Naive thymus-derived CD8-positive, alpha-beta T cell (primary cell): ENCODE measurements at places on chromosomes 4 and X.

DNA sequence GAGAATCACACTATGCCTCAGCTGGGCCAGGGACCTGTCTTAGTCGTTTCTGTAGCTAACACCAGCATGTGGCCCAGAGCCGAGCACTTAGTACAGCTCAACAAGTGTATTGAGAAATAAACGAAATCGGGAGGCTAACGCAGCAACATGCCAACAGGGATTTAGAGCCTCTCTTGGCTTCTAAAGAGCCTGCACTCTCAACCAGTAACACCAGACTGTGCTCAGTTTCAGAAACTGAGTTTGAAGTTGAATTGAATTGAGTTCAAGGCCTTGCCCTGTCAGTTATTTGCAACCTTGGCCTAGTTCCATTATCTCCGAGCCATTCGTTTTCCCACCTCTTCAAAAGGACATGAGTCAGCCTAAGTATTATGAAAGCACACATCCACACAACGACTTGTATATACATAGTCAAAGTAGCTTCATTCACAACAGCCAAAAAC, 71.3 kb upstream of the LDB2 start:
- no peak for DNase-seq

GRCh38 chr4:139153411-139154133, 23.4 kb downstream of the ELF2 start:
- no peak for DNase-seq

GRCh38 chr4:114237997-114238396, 258.6 kb upstream of the ARSJ start:
- no peak for DNase-seq

- no peak for DNase-seq
These were observed 83.1 kb downstream of the MID1 start for GRCh38 chrX:10537308-10537707.

DNA sequence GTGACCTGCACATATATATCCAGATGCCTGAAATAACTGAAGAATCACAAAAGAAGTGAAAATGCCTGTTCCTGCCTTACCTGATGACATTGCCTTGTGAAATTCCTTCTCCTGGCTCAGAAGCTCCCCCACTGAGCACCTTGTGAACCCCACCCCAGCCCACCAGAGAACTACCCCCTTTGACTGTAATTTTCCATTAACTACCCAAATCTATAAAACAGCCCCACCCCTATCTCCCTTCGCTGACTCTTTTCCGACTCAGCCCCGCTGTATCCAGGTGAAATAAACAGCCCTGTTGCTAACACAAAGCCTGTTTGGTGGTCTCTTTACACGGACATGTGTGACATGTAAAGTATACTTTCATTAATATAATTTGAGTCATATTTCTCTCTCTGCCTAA, 320.3 kb upstream of the TECRL start:
- no peak for DNase-seq

DNA sequence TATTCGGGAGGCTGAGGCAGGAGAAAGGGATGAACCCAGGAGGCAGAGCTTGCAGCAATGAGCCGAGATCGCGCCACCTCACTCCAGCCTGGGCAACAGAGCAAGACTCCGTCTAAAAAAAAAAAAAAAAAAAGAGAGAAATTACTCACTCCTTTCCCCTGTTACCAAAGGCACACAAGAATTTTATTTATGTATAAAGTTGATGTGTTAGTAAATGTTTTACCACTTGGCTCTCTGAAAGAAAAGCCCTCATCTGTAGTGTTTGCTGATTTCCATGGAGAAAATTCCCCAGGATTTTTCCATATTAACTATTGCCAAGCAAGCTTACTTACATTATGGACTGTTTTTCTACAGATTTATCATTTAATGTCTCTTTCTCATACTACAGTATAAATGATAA, 142.1 kb upstream of the PABPC4L start:
- DNase-seq: no peak

DNA sequence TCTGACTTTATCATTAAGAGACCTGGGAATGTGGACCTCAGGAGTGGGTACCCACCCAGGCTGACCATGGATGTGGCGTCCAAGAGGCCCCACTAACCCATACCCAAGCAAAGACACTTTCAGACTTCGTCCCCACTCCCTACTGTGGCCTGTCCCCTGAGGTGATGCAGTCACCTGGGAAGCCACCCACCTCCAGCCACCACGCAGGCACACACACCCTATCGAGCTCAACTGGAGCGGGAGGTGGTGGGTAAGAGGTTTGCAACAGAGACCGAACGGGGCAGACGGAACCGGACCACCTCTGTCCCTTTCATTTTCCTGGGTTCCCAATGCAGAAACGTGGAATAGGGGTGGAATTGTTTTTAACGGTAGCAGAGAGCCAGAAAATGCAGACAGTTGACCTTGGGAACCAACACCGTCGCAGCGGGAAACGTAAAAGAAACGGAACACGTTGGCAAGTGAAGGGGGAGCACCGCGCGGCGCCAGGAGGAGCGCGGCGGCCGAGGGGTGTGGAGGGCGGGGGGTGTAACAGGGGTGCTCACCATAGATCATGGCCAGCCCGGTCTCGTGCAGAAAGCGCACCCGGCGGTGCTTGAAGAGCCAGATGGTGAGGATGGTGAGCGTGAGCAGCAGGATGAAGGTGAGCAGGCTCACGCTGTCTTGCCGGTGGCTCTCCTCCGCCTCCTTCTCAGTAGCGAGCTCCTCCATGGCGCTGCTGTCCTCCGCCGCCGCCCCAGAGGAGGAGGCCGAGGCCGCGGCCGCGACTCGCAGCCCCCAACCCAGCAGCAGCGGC, 559 bp downstream of the SLC9A7 start:
- DNase-seq: peak; percentile 6

- DNase-seq: no peak
These were observed 159.9 kb upstream of the MAMLD1 start for GRCh38 chrX:150203248-150203645.

DNA sequence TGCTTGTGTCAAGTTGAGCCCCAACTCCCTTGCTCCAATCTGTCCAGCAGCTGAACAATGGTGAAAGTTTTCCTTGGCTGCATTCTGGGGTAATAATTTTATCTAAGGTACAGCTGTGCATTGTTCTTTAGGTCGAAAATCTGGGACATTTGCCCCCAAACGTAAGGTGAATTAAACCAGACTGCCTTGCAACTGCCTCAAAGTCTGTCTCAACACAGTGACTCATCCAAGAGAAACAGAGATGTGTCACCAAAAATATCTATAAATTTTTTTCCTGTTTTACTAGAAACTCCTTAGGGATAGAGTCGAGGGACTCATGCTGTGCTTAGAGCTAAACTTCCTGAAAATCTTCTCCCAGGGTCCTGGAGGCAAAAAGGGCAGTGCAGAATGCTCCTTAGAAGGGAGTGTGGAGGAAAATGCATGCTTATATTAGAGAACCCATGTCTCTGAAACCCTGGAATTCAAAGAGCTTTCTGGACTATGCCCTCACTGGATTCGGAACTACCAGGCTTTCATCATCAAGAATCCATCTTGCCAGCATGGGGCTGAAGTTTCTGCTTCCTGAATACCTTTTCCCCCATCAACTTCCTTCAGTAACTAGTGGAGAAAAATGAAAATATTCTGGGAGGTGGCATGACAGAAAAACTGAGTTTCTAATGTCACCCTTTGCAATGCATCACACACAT, 115.7 kb downstream of the PALLD start:
- no peak for DNase-seq

GRCh38 chrX:129961180-129962083, 21.0 kb upstream of the BCORL1 start:
- peak; percentile 43 for DNase-seq

DNA sequence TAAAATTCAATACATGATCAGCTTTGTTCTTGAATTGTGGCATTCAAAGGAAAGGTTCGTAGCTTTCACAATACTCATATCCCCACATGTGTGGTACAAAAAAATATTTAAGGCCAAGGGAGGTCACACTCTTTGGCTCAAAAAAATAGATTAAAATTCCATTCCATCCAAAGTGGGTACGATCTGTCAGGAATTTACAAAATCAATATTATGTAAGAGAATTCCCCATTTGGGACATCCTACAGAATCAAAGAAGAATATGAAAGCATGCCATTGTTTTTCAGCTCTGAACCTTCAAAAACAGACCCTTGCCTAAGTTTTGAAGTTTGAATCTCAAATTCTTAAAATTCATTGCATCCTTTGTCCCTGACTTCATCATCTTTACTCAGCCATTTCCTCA, 85.8 kb downstream of the MID1 start:
- no peak for DNase-seq

DNA sequence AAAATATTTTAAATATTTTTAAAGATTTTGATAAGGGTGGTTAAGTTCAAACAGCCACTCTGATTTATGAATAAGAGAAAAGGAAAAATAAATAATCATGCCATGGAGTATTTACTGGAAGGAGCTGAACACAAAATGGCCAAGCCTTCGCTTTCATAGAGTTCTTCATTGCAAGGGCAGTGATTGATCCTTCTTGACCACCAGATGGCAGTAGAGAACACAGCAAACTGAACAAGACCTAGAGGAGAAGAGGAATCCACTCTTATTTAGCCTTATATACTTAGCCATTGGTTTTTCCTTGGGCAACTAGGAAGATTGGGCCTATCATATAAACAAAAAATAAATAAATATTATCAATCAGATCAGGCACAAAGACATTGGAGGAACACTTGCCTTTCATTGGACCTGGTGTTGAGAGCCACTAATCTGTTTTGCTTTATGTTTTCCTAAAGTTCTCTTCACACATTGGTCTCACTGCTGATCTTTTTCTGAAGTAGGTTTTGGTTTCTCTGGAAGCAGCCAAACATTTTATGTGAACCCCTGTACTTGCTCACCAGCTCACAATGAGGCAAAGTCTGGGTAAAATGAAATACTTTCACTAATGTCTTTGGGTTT, 58.1 kb upstream of the PARM1 start:
- peak; percentile 39 for DNase-seq

- no peak for DNase-seq
These were observed 13.7 kb downstream of the XG start for GRCh38 chrX:2765549-2765830.

DNA sequence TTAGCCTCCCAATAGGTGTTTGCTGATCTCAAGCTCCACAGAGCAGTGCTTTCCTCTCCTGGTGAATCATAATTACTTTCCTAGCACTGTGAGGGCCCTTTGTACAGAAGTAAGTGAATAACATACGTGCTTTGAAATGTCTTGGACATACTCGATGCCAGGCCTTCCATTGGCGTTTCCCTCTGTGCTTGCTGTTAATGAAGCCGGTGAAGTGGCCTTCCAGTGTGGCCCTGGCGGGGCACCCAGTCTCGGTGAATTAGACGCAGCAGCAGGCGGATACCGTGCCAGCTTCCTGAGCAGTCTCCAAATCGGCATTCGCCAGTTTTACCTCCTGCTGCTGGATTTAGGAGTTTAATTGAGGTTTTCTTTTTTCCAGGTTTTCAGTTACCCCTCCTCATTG, 132.3 kb downstream of the HMX1 start:
- no peak for DNase-seq

GRCh38 chrX:118551426-118551825, 55.8 kb downstream of the DOCK11 start:
- no peak for DNase-seq

GRCh38 chr4:145881989-145882388, 56.6 kb downstream of the ZNF827 start:
- DNase-seq: no peak

DNA sequence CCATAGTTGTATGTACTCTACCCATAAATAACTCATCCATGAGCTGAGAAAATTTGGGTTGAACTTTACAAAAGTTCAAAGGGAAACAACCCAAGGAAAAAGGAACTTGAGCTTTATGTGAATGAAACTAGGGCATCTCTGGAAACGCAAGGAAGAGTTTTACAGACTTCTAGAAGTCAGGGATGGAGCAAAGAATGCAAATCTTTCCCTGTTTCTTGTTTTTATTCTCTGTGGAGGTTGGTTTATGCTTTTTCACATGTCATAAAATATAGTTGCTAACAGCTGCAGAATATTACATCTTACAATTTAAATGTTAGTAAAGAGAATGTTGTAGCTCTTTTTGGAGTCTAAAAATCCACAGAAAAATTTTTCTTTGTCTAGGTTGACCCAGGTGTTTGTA, 754.1 kb downstream of the PCDH7 start:
- DNase-seq: no peak

GRCh38 chr4:31929676-31930345, 1209.6 kb downstream of the PCDH7 start:
- DNase-seq: no peak

- DNase-seq: peak; percentile 4
These were observed 78.4 kb upstream of the MAP3K15 start for GRCh38 chrX:19593690-19594089.

DNA sequence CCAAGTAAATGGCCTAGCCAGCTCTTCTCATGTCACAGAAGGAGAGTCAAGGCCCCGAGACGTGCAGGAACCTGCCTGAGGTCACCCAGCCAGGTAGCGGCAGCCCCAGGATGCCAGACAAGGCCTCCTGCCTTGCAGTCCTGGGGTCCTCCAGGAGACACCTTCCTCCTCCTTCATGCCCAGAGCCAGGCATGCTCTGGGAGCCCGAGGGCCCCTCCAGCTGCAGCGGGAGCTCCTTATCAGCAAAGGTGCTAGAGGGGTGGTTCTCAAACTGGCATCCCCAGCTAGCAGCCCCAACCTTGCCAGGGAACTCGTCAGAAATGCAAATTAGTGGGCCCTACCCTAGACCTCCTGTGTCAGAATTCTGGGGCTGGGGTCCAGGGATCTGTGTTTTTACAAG, 56.2 kb upstream of the AFAP1 start:
- DNase-seq: no peak

DNA sequence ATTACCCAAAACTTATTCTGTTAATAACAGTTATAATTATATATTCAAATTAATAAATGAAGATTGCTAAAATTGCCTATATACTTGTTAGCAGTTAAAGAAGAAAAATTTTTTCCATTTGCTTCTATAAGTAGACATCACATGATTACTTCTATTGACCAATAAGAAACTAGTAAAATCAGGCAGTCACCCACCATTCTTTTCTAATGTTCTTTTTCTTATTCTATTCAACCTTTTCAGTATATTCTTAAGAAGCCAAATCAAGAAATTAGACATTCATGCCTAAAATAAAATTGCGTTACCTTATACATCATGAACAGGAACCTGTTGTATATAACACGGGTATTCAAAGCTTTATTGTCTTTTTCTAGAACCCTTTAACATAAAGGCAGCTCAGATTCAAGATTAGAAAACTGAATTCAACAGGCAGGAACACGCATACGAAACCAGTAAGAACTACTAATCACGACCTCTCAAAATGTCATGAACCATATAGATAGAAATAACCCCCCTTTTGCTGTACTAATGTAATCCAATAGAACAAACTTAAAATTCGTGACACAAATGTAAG, 568.1 kb upstream of the DIPK2B start:
- no peak for DNase-seq

- no peak for DNase-seq
These were observed 4.5 kb downstream of the SNX25 start for GRCh38 chr4:185213877-185214276.

DNA sequence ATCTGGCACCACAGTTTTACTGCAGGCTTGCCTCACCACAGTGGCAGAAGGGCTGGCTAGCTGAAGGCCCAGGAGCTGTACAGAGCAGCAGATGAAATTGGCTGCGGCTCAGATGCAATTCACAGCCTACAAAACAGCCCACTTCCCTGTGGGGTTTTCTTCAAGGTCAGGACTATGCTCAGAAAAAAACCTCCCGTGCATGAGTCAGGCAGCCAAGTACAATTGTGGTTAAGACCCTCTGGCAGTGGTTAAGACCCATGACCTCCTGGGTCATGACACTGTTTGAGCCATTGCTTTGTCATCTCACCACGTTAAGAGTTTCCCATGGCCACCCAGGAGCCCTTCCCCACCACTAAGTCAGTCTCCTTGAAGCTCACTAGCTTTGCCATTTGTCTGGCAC, 276.3 kb downstream of the HNRNPD start:
- DNase-seq: no peak

- DNase-seq: no peak
These were observed 237.2 kb upstream of the FSTL5 start for GRCh38 chr4:162401021-162401420.

GRCh38 chr4:14110407-14110806, 482.9 kb upstream of the BOD1L1 start:
- no peak for DNase-seq
